ENCODE measurements at places on chromosomes 11 and 22. TPM values are rescaled to one million over a fixed set of nuclear protein-coding genes. Genes with fewer than 3 reads are reported as not detected.

The DLG2 gene
- 4.1 TPM for total RNA-seq

The GGTLC3 gene
- total RNA-seq: not detected

The LDHAL6A gene
- not detected for total RNA-seq

The MRGPRX1 gene
- not detected for total RNA-seq

The IL18BP gene
- total RNA-seq: 29.2 TPM

- no peak for DNase-seq
Measured at GRCh38 chr11:107666911-107667613, 44.8 kb downstream of the SLN start.

- DNase-seq: no peak
Measured at GRCh38 chr22:22425783-22426624, 82.5 kb downstream of the ZNF280B start.

DNA sequence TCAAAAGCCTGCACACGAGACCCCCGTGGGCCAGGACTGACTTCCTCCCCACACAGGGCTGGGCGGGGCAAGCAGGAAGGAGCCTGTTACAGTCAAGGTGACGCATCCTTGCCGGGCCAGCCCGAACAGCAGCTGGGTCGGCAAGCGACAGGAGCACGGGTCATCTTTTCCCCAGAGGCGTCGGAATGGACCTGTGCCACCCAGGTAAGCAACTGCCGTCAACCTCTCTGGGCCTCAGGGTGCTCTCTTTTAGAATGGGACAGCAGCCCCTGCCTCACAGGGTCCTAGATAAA is at the start of gene CYTH4:
CYTH4 (plus strand) TSS at position 124 of the 293 bp plus-strand sequence; CDS start at position 186, 62 bp downstream.
- peak; percentile 64 for DNase-seq

GRCh38 chr22:27309697-27310096 is 491.9 kb downstream of the MN1 start:
- DNase-seq: no peak

GRCh38 chr11:82864268-82864667 is 36.0 kb downstream of the PRCP start:
- peak; percentile 20 for DNase-seq

DNA sequence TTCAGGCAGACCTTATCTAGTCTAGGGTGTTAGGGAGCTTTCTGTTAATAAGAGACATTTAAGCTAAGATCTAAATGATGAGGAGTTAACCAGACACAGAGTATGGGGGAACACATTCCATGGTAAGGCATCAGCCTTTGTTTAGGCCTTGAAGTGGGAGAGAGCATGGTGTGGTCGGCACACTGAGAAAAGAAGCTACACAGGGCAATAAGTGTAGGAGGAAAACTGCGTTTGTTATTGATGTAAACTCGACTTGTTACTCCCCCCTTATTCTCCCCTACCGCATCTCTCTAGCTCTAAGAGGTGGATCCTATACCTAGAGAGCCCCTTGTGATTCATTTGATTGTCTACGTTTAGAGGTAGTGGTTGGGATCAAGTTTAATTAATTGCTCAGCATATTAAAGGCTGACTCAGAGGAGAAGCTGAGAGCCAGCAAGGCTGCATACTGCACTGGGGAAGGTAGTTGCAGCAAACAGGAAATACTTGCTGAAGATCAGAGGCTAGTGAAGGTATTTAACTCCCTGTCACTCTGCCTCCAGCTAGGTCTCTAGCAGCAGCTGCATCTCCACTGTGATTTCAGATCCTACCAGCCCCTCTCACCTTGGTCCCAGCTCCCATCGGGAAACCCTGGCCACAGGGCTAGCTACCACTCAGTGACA is 86.8 kb upstream of the TEAD1 start:
- DNase-seq: no peak

DNA sequence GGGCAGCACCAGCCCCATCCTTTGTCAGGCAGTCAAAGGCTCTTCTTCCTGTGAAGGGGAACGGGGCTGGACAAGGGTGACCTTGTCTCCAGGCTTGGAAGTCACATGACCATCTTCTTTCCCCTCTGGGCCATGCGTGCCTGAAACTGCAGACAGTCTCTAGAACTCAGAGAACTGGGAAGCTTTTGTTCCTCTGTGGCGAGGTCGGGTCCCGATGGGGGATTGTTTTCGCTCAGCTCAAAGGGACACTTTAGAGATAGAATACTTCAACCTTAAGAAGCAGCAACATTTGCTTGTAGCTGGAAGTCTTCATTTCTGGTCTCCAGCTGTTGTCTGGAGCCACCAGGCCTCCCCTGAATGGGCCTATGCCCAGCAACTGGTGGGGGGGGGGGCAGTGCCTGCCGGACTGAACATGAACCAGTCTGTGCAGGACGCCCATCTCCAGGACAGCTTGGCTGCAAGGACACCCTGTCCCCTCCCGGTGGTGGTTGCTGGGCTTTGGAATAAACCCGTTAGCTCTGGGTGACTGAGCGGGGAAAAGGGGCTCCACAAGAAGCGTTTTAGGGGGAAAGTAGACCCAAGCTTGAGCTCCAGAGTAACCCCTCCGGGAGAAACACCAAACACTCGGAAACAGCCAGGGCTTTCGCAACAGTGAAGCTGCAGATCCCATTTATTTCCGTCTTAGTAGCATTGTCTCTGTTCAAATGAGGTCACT is 55.7 kb upstream of the EMID1 start:
- DNase-seq: no peak

GRCh38 chr11:64799623-64800302 is 3.3 kb downstream of the MAP4K2 start:
- no peak for DNase-seq

GRCh38 chr11:77111277-77111676 is 8.6 kb downstream of the OMP start:
- DNase-seq: no peak

GRCh38 chr11:107821199-107821927 is 37.2 kb downstream of the SLC35F2 start:
- no peak for DNase-seq

- no peak for DNase-seq
Measured at GRCh38 chr11:87767615-87768014, 407.6 kb downstream of the RAB38 start.

- DNase-seq: no peak
Measured at GRCh38 chr22:27636716-27637508, 164.6 kb downstream of the MN1 start.
